Inflammatory macrophage (primary cell): ENCODE measurements at places on chromosomes 3 and 15.
A peak's percentile ranks its signal among the peaks of the same experiment; 100 is the strongest.

DNA sequence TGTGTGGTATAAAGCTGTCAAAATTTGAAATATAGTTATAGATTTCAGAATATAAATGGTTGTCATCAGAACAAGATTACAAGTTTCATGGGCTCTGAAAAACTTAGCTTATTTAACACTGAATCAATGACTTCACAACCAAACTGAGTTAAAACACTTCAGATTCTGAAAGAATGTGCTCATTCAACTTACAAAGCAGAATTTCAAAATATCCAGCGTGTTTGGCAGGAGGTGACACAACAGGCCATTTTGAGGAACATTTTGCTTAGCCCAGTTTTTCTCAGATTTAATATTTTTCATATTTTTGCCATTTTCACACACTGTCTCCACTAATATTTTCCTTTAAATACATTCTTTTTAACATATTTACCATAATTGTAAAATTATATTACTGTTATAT, 781.1 kb downstream of the TUSC7 start:
- peak; percentile 43 for DNase-seq

- no peak for DNase-seq
Observed at GRCh38 chr3:9685216-9686049, 18.2 kb upstream of the CPNE9 start.

DNA sequence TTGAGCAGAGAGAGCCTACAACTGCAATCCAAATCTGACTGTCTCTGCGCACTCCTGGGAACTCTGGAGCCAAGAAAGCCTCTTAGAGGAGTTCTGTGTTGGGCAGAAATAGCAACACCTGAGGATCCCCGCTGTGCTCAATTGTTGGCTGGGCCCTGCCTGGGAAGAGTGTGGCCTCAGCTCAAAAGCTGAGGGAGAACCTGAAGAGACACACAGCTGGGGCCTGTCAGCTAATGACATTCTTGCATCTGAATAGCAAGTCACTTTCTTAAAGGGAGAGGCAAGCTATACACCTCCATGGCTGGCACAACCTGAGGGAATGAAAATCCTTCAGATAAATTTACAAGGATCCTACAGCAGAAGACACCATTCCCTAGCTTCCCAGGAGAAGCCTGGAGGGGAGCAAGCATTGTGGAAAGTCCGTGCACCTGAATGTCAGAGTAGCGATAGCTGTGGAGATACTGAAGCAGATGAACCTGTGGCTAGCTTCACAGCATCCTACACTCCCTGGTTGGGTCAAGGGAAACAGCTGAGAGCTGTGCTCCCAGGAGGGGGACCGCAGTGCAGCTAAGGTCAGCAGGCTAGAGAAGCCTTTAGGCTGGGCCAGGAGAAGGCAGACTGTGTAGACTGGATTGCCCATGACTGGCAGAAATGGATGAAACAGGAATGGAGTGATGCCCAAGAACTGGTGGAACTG, 159.9 kb upstream of the PFN2 start:
- no peak for DNase-seq

- DNase-seq = no peak
Observed at GRCh38 chr3:138230525-138230924, 43.4 kb downstream of the ARMC8 start.

DNA sequence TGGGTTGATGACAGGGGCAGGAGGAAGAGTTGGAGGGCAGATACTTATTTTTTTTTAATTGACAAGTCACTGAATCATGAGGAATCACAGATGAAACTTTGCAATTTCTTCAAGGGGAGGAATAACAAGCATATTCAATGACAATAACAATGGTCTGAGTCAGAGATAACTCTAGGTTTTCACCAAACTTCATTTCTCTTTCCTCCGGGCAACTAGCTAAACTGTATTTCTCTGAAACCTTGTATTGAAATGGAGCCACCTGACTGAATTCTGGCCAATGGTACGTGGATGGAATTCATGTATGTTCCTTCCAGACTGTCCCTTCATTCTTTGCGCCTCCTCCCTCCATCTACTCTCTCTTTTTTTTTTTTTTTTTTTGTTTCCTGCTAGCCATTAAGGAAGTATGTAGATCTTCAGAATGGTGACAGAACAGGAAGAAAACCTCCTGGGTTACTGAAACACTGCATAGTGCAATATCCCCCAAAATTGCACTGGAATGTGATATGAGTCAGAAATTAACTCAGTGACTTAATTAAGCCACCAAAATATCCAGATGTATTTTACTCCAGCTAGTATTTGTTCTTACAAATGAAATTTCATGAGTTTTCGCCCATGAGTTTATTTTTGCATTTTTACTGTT, 495.4 kb downstream of the OTOL1 start:
- DNase-seq = no peak

GRCh38 chr3:158642474-158643210, 1.7 kb upstream of the GFM1 start:
- no peak for DNase-seq

DNA sequence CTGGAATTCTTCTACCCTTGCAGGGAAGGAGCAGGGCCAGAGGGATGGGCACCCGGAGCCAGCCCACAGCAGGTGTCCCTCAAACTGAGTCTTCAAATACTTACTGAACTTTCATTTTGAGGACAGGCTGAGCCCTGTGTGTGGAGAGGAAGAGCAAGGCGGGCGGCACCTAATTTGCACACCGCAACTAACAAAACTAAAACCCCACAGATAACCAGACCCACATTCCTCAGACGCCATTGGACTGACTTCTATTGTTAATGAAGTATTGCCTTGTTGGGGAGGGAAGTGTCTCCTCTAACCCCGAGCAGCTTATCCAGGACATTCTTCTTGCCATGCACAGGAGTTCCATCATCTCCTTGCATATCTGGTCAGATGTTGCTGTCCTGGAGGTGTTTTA, 105.2 kb upstream of the NR2E3 start:
- no peak for DNase-seq

- DNase-seq = peak; percentile 71
Observed at GRCh38 chr15:73560501-73561117, 72.6 kb downstream of the NPTN start.

DNA sequence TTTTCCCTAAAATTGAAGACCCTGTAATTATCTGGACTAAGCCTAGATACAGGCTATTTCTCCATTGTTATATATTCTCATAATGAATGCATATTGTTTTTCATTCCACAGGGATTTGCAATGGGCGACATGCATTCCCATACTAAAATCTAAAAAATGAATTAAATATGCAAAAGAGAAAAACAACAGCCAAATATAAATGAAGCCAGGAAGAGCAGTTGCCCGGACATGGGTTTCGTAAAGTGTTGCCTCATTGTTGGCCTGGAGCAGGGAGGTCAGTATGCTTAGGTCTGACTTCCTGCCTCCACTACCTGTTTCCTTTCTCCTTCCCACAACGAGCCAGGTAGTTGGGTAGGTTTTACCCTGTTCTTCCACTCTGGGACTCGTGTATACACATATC, 27.1 kb upstream of the SLCO3A1 start:
- no peak for DNase-seq

GRCh38 chr3:193885832-193886231, 250.1 kb upstream of the HES1 start:
- DNase-seq = no peak

- no peak for DNase-seq
Observed at GRCh38 chr3:12901623-12902045, 60.3 kb upstream of the RPL32 start.

DNA sequence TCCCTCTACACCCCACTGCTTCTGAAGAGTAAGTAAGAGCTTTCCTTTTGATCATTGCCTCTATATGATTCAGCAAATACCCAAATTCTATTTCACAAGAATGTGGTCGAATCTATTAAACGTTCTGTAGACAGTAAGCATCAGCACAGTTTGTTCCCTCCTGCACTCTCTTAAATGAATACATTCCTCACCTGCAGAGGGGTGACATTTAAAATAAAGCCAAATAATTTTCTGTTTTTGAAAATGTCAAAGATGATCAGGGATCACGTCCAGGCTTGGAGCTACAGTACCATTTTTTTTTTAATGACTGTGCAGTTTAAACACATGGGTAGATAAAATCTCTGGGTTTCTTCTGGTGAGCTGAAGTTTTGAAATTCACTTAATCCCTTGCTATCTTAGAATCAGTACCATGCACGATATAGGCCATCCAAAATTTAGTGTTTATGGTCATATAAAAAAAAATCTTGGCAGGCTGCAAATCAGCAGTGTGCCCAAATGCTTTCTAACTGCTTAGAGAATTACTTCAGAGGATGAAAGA, 12.8 kb downstream of the PYDC2 start:
- DNase-seq = no peak

DNA sequence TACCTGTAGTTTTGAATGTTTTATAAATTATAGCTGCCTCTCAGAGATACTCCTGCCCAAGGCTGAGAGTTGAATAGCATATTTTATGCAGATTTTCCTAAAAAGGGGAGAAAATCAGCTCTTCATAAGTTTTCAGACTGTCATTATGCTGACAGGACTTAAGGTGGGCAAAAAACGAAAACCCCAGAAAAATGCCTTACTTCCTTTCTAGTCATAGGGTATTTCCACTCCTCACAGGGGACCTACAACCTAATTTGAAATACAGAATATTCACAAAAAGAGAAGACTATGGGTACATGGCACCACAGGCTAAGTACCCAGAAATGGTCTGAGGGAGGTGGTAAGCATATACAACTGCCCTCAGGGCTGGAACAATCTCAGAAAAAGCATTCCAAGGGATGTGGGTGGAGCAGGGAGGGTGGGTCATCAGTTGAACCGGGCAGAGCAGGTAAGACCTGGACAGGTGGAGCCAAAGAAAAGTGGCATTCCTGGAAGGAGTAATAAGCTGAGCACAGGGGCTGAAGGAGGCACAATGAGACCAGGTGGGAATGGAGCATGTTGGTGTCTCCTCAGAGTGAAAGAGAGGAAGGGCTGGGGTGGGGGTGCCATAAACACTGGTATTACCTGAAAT, 10.6 kb upstream of the OXSR1 start:
- DNase-seq = no peak

GRCh38 chr3:120025520-120025919, 68.7 kb downstream of the GSK3B start:
- DNase-seq = no peak

GRCh38 chr3:188362405-188362831, 208.5 kb downstream of the LPP start:
- DNase-seq = no peak

- no peak for DNase-seq
Observed at GRCh38 chr3:155745795-155746550, 1.1 kb upstream of the PLCH1 start.

DNA sequence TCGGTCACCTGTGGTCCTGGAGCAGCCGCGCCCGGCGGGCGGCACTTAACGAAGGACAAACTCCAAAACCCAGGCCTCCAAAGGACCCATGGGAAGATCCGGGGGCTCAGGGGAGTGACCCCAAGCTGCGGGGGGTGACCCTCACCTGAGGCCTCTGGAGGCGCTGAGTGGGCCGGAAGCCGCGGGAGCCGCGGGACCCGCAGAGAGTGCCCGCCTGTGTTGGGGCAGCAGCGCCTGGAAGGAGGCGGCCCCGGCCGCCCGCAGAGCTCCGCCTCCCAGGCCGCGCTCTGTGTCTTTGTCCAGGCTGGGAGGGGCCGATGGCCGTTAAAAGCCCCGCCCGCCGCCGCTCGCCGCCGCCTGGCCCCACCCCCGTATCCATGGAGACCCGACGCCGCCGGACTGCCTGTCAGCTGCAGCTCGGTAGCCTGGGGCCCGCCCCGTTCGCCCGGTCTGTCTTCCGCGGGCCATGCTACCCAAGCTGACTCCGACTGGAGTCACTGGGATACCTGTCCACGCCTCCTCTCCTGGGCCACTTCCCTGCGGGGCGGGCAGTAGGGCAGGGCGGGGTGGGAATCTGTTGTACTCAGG, 15.3 kb upstream of the FANCD2 start:
- DNase-seq = peak; percentile 92
